ENCODE measurements at places on chromosomes 2 and 18. TPM values are rescaled to one million over a fixed set of nuclear protein-coding genes. Genes with fewer than 3 reads are reported as not detected.

TLX2 gene
- polyA plus RNA-seq = 0.11 TPM

- no peak overlapping the region for H3K4me3 ChIP-seq
- no peaks in the 10 kb centered on the region for H3K36me3 ChIP-seq
- peaks cover 7% of the 10 kb centered on the region for H3K4me1 ChIP-seq
- DNase-seq = no peak
- H3K27me3 ChIP-seq = no peaks in the 10 kb centered on the region
Observed at GRCh38 chr2:97936881-97937280, 58.9 kb downstream of the TMEM131 start.

GRCh38 chr2:80326214-80326613, 21.7 kb upstream of the LRRTM1 start:
- H3K27ac ChIP-seq = no peak overlapping the region
- peaks cover 10% of the 10 kb centered on the region for H3K4me1 ChIP-seq
- DNase-seq = peak; percentile 42

- H3K27me3 ChIP-seq = no peaks in the 10 kb centered on the region
- H3K27ac ChIP-seq = peak overlapping the region; percentile 6
- no peaks in the 10 kb centered on the region for H3K36me3 ChIP-seq
- no peak overlapping the region for H3K4me3 ChIP-seq
- peaks cover 46% of the 10 kb centered on the region for H3K4me1 ChIP-seq
- DNase-seq = no peak
Observed at GRCh38 chr2:239751679-239752355, 273.3 kb downstream of the NDUFA10 start.

DNA sequence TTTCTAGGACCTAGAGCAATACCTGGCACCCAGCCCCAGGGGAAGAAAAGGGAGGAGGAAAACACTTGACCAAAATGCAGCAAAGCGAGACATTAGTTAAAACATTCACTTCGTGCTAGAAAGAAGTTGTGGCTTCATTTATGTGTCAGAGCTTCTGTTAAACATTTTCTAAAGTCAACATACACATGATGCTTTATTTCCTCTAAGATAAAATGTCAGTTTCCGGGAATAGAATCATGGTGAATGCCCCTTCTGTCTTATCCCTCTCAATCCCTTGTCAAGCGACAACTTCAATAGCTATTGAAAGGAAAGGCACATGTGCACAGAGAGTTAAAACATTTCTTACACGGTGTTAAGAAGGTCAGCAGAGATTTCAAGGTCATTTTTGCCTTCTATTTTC, 404.6 kb upstream of the CWC22 start:
- no peaks in the 10 kb centered on the region for H3K27me3 ChIP-seq
- DNase-seq = peak; percentile 33
- no peak overlapping the region for H3K4me3 ChIP-seq

GRCh38 chr2:27494944-27495554, at the start of gene FNDC4:
FNDC4 (minus strand) TSS chr2:27495200; CDS start chr2:27494679, 521 bp downstream.
- peaks cover 2% of the 10 kb centered on the region for H3K27me3 ChIP-seq
- H3K4me3 ChIP-seq = peak within 1 kb of the TSS; percentile 77
- peaks cover 15% of the 10 kb centered on the region for H3K4me1 ChIP-seq

All from spinal cord (tissue), 10 donors.